ENCODE measurements at places on chromosomes 5 and 9. TPM values are rescaled to one million over a fixed set of nuclear protein-coding genes. Genes with fewer than 3 reads are reported as not detected.

DNA sequence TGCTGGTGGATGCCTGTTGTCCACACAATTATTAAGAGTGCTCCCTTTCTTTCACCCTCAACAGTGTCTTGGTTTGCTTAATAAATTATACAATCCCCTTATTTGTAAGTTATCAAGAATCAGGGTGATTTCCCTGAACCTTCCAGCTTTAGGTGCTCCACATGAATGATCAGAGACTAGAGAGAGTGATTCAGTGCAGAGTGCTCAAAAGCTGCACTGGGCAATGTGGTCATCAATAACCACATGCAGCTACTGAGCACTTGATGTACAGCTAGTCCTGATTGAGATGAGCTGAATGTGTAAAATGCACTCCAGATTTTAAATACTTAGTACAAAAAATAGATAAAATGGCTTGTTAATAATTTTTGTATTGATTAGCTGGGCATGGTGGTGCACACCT is 76.8 kb upstream of the TRIO start:
- H3K27me3 ChIP-seq = no peaks in the 10 kb centered on the region
- no peak overlapping the region for H3K4me3 ChIP-seq
- no peak overlapping the region for H3K27ac ChIP-seq
- H3K36me3 ChIP-seq = no peaks in the 10 kb centered on the region
- no peaks in the 10 kb centered on the region for H3K4me1 ChIP-seq
- no peak for DNase-seq

Gene BARHL1
- not detected for total RNA-seq

Gene LCP2
- total RNA-seq = 4.4 TPM

Gene AIF1L
- 19.9 TPM for total RNA-seq

Data from muscle of leg (tissue), 16 donors.